ENCODE measurements at places on chromosomes 1 and 21.

DNA sequence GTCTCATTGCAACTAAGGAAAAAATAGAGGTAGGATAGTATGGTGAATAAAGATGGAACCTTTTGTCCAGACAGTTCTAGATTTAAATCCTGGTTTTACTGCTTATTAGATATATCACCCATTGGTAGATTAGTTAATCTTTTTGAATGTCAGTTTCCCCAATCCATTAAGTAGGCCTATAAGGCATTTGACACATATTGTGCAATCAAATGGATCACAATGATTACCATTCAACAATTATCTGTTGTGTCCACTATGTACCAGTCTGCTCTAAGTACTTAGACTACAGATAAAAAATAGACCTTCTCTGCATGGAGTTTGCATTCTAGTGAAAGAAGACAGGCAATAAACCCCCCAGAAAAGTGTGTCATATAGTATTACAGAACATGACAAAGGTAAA is 6.0 kb upstream of the PALMD start:
- DNase-seq = no peak

DNA sequence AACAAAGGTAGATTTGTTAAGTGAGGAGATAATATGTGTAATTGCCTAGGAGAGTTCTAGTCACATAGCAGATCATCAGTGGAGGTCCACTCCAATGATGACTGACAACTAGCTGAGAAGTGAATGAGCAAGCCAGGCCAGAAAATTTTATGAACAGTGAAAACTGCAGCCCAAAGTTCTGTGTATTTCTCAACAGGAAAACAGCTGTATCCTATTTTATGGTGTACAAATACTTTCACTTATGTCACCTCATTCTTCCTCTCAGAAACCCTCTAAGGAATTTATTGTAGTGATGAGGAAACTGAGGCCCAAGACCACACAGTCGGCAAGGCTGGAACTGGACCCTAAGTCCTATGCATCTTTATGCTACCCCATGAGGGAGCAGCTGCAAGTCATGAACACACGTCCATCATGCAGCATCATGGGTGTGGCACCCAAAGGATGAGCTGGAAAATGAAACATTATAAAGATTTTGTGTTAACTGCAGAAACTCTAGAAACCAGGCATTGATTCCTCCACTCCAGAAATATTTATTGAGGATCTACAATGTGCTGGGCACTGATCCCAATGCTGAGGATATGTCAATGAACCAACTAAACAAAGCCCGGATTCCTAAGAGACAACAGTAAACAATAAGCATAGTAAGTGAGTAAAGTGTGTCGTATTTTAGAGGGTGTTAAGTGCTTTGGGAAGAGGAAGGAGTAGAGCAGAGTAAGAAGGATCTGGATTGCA is 99.5 kb upstream of the DUSP10 start:
- no peak for DNase-seq

- no peak for DNase-seq
Observed at GRCh38 chr1:219806020-219806419, 122.3 kb downstream of the SLC30A10 start.

GRCh38 chr1:30475201-30475600 is 248.2 kb downstream of the MATN1 start:
- no peak for DNase-seq

- no peak for DNase-seq
Observed at GRCh38 chr1:243477731-243478290, 222.0 kb downstream of the SDCCAG8 start.

DNA sequence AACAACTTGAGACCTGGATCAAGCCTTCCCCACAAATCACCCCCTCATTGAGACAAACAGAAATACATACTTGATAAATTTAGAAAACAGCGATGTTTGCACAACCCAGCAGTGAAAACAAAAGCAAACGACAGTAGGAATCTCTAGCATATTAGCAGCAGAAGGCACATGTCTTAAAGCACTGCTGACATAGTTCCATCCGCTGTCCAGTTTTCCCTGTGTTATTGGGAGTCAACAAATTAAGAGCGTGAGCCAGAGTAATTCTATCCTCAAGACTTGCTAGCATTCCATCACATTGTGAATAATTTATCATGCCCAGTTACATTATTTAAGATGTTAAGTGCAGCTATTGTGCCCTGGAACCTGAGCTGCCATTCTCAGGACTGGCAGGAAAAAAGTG is 55.3 kb downstream of the IGSF5 start:
- no peak for DNase-seq
